RKO (cell line): ENCODE measurements at places on chromosomes 4 and X.
A peak's percentile ranks its signal among the peaks of the same experiment; 100 is the strongest.

- DNase-seq = no peak
These were observed 68.8 kb upstream of the HGFAC start for GRCh38 chr4:3372933-3373465.

- DNase-seq = no peak
These were observed 72.6 kb downstream of the METTL14 start for GRCh38 chr4:118757761-118758251.

GRCh38 chr4:184097815-184098214 lies 119.9 kb downstream of the ENPP6 start:
- no peak for DNase-seq

- DNase-seq = no peak
These were observed 61.3 kb downstream of the ANTXR2 start for GRCh38 chr4:80011636-80012236.

GRCh38 chrX:434946-435345 lies 48.2 kb upstream of the PPP2R3B start:
- DNase-seq = no peak

GRCh38 chr4:133694416-133694815 lies 507.2 kb downstream of the PABPC4L start:
- no peak for DNase-seq

DNA sequence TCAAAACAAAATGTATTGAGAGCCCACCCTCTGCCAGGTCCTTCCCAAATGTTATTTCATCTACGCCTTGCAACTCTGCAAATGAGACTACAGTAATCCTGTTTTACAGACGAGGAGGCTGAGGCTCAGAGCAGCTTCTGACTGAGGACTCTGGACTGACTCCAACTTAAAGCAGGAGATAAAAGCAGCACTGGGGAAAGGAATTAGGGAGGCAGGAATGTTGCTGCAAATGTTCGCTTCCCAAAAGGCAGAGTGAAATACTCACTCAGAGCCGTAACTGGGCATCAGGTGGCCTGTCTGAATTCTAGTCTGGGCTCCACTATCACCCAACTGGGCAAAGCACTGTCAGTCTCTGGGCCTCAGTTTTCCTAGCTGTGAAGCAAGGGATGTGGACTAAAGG lies 94.7 kb upstream of the SRD5A3 start:
- no peak for DNase-seq

- DNase-seq = no peak
These were observed 102.3 kb upstream of the ARSJ start for GRCh38 chr4:114081783-114082182.

GRCh38 chr4:105509291-105509690 lies 35.4 kb upstream of the PPA2 start:
- no peak for DNase-seq

GRCh38 chrX:38516196-38516774 lies 45.1 kb upstream of the TSPAN7 start:
- DNase-seq = peak; percentile 41

- DNase-seq = peak; percentile 86
These were observed 58.0 kb downstream of the ENPEP start for GRCh38 chr4:110533940-110534339.

GRCh38 chrX:31355206-31355955 lies 283.5 kb upstream of the FTHL17 start:
- no peak for DNase-seq

DNA sequence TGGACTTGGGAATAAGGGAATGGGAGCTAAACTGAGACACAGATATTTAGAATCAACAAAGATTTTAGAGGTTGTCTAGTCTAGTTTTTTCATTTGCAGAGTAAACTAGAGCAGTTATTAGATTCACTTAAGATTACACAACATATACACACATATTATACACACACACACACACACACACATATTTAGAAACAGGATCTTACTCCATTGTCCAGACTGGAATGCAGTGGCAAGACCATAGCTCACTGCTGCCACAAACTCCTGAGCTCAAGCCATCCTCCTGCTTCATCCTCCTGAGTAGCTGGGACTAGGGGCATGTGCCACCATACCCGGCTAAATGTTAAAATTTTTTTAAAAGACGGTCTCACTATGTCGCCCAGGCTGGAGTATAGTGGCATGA lies 127.8 kb downstream of the TSPAN5 start:
- DNase-seq = no peak

DNA sequence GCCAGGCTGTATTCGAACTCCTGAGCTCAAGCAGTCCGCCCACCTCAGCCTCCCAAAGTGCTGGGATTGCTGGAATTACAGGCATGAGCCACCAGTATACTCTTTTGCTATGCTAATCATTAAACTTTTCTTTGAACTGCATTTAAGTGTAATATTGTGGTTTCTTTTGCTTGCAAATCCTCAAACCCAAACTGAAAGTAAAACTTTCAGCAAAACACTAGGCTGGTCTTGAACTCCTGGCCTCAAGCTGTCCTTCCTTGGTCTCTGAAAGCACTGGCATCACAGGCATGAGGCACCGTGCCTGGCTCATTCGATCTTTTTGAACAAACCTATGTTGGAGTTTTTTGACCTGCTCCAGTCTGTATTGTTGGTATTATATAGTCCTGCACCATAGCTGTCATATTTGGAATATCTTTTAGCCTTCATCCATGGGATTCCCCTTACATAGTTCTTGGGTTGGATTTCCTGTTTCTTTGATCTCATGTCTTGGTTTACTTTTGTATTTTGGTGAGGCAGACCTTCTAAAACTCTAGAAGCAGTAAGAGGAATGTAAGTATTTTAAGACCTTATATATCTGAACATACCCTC lies 34.1 kb downstream of the MOB1B start:
- no peak for DNase-seq

DNA sequence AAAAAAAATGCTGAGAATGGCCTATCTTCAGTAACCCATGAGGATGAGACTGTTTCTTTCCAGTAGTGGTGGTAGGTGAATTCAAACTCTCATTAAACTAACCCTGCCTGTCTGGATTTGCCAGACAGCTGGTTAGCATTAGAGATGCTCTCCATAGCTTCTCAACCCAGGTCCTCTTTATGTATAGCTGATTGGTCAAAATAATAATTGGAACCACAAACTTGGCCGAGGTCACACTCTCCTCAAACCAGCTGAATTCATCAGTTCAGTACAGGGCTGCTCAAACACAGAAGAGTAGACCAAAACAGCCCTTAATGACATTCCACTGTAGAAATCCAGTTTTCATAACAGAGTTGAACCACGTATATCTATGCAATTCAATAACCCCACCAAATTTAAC lies 85.3 kb downstream of the HCCS start:
- DNase-seq = no peak

GRCh38 chr4:15681372-15682241 lies at the start of gene FAM200B:
Gene FAM200B, plus strand, starts transcription at chr4:15681827. Its CDS starts 5,151 bp downstream, at chr4:15686978.
- DNase-seq = peak; percentile 97

GRCh38 chr4:139469869-139470268 lies 15.9 kb downstream of the RAB33B start:
- no peak for DNase-seq

DNA sequence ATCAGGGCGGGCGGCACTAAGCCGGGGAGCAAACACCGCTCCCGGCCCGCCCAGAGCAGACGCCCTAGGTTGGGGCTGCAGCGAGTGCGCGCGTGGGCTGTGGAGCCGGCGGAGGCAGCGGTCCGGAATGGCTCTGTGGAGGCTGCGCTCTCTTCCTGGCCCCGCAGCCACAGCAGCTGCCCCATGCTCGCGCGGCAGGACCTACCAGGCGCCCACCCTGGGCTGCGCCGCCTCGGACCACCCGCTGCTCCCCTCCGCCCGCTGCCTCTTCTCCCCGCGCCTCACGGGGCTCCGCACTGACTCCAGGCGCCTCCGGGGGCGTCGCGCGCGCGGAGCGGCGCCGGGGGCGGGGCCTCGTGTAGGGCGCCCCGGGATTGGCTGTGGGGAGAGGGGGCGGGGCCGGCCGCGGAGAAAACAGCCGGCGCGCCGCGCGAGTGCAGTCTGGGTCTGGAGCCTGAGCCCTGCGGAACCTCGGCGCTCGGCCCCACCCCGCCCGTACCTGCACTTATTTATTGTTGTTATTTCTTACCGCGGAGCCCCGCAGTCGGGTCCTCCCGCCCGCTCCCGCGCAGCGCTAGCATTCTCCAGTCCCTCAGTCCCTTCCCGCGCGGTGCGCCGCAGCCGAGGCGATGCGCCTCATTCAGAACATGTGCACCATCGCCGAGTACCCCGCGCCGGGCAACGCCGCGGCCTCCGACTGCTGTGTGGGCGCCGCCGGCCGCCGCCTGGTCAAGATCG lies at the start of gene RASL11B:
TSS of gene RASL11B (plus strand) at position 439 of the 738 bp plus-strand sequence. CDS start at position 630, 191 bp downstream.
- no peak for DNase-seq

- DNase-seq = no peak
These were observed 40.4 kb downstream of the MAP7D3 start for GRCh38 chrX:136210806-136211205.

DNA sequence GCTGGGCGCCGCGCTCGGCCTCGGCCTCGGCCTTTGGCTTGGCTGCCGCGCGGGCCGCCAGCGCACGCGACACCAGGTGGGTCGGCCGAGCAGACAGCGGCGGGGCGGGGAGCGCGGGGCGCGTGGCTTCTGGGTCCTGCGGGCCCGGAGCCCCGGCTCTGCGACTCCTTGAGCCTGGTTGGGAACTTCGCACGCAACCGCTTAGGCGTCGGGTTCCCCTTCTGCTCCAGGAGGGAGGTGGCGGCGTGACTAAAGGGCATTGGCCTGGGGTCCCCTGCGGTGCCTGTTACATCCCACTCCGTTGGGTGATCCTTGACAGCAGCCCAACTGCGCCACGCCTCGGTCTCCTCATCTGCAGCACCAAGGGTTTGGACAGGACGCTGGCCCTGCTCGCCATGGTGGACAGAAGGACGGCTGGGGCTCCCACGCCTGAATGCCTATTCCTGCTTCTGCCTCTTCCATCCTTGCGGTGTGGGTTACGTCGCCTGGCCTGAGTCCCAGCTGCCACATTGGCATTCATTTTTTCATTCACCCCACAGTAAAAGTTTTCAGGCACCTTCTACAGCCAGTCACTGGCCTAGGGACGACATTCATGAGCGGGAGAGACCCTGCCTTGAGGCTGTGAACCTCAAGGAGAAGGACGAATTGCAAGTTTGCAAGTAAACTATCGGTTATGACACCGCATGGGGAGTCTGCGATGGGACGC lies 631 bp downstream of the EVC start:
- DNase-seq = no peak
